ENCODE measurements at places on chromosomes 7 and 10.

DNA sequence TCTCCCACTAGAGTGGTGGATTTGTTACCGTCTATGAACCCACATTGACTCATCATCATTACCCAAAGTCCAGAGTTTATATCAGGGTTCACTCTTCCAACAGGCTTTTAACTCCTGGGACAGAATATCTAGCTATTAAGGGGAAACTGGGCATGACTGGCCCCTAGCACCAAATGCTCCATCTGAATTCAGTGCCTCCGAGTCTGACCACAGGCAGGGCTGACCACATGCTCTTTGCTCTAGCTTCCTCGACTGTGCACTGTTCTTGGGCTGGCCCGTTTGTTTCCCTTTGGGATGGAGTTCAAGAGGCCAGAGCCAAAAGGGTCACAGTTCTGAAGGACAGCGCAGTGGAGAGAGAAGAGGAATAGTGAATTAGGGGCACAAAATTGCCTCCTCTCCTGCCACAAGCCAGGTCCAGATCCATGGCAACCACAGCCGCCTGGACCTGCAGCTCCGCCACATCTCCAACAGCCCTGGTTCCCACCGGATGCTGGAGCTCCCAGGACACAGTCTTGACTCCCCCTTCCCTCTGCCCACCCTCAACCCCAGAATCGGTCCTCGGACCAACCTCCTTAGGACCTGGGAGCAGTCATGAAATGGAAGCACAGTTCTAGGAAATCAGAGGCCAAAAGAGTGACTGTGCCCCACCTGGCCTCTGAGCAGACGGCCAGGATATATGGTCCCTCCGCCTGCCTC is 16.2 kb downstream of the CAMK2G start:
- no peak for DNase-seq

DNA sequence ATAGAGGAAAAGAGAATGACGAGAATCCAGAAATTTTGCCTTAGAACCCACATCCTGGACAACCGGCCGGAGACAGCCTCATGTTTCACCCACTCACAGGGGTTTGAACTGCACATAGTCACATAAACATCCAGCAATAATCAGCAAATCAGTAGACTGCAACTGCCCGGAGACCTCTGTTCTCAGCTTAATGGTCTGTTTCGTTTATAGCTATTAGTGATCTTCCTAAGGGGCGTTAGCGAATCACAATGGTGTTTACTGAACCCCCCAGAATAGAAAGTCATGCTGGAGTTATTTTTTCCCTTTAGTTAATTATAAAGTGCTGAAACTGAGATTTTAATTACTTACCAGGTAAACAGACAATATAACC is 98.4 kb downstream of the SFMBT2 start:
- DNase-seq: no peak

- DNase-seq: no peak
Measured at GRCh38 chr10:110457851-110458250, 39.9 kb upstream of the DUSP5 start.

DNA sequence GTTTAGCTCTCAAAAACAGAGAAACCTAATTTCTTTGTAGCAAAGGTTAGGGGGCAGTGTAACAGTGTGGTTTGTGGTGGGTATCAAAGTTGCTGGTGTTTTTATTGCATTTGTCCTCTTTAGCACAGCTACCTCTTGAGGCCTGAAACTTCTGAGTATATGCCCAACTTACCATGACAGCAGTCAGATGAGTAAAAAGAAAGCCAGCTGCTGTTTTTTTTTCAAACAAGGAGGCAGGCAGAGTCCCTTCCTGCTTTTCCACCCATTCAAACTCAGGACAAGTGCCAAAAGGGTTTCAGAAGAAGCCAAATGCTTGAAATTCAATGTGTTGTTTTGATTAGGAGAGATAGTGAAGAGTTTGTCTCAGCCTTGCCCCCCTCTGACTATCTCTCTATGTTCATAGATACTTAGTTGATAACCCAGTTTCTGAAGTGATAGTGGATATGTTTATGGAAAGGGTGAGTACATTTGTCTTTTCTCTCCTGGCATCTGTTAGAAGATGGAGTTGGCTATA is 23.1 kb downstream of the GBF1 start:
- no peak for DNase-seq

DNA sequence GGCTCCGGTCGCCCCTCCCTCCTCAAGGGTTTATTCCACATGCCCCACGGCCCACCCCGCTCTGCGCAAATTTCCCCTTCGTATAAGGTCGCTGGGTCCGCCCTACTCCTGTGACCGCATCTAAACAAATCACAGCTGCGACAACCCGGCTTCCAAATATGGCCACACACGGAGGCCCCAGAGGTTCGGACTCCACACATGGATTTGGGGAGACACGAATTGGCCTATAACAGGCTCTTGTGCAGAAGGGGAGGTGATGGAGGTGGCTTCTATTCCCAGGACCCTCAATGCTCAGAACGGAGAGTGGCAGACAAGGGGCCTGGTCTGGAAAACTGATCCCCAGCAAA is 90.1 kb downstream of the FOXL3 start:
- no peak for DNase-seq

DNA sequence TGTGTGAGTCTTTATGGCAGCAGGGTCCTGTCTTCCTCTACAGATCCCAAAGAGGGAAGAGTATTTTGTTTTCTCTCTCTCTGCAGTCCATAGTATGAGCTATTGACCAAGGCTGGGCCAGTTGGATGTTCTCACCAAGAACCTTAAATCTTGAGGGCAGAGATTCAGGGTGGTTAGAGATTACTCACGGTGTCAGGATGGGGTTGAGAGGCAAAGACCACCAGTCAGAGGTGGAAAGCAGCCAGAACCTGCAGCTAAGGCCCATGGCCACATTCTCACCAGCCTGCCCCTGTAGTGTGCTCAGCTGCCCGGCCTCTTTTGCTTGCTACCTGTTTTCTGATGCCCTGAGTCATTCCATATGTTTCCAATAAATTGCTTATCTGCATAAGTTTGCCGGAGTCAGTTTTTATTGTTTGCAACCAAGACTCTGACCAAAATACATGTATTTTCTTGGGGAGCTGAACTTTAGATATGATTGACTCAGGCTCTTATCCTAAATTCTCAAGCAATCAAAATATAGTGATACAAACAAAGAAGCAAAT is 67.0 kb downstream of the MAP3K8 start:
- DNase-seq: no peak

DNA sequence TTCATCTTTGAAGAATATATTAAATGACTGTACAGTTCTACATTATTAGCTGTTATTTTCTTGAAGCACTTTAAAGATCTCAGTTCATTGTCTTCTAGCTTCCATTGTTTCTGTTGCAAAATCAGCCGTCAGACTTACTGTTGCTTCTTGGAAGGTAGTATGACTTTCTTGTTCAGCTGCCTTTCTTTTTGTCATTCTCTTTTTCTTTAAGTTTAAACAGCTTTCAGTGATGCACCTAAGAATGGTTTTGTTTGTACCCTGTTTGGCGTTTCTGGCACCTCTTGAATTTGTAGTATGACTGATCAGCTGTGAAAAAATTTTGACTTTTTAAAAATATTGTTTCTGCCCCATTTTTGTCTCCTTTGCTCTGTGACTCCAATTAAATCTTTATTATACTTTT is 9.3 kb downstream of the MKLN1 start:
- DNase-seq: no peak

DNA sequence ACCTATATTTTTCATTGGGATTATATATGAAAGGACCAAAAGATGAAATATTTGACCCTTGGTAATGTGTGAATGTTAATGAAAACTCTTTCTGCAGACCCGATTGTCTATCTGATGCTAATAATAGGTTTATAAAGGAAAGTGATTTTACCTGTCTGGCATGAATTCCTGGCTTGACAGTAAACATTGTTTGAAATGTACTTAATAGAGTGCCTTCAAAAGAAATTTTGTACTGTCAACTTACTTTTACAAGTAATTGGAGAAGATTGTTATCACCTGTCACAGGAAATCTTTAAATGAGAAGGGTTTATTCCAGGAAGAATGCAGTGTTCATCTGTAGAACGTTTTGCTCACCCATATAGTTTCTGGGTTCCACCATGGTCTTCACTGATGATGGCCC is 588.2 kb downstream of the INHBA start:
- DNase-seq: no peak
